Stimulated activated CD4-positive, alpha-beta T cell treated with anti-CD3 and anti-CD28 coated beads, Interleukin-1b, Interleukin-23, amount 100 ng/mL, for 1 hour (primary cell): ENCODE measurements at places on chromosomes 12 and 14.

DNA sequence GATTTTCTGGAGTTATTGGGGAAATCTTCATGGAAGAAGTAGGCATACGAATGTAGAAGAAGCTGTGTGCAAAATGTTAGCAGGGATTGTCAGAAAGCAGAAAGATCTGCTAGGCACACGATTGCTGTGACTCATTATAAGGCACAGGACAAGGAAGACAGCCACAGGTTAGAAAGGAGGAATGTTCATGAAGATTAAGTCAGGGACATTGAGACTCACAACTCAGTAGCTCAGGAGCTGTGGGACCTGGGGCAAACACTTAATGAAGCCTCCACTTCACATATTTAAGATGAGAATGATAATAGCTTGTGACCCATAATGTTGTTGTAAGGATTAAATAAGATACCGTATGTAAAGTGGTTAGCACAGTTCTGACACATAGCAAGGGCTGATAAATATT lies 26.6 kb upstream of the RTRAF start:
- no peak for DNase-seq

DNA sequence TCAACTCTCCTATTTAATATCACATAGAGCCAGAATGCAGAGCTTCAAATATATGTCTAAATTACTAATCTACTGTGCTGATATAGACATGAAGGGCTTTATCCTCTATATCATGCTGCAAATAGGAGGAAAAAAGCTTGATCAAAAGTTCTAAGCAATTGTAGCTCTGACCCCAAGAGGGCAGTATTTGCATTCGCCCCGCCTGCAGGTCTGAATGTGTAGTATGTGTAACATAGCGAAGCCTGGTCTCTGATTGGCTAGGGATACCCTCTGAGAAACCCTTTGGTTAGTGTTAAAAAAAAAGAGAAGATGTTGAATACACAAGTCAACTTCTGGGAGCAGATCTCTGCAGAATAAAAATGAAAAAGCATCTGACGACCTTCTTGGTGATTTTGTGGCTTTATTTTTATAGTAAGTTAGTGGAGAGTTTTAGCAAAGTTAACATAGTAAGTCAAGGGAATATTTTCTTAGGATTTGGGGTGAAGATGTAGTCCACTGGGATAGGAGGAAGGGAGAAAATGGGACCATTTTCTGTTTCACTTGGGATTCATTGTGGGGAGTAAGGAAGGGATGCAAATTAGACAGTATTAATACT lies 151.6 kb upstream of the OR4E1 start:
- no peak for DNase-seq

DNA sequence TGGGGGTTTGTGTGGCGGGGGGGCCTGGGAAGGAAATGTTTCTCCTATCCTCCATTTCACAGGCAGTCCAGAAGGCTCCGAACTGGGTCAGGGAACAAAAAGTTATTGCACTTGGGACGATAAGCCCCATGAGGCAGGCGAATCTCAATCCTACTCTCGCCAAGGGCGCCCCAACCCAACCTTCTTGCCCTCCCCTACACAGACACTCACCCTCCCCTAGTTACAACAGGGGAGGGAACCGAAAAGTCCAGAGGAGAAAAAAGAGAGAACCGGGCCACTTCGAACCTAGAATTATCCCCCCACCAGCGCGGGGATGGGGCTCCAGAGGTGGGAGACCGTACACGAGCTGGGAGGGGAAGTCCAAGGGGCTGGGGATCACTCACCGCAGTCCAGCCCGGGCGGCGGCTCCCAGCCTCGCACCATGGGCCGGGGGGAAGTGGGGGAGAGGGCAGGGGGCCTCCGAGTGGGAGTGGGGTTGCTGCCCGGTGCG lies 357 bp downstream of the HOMEZ start:
- DNase-seq: no peak

- no peak for DNase-seq
These were observed 86.4 kb downstream of the EML1 start for GRCh38 chr14:99879401-99880295.

DNA sequence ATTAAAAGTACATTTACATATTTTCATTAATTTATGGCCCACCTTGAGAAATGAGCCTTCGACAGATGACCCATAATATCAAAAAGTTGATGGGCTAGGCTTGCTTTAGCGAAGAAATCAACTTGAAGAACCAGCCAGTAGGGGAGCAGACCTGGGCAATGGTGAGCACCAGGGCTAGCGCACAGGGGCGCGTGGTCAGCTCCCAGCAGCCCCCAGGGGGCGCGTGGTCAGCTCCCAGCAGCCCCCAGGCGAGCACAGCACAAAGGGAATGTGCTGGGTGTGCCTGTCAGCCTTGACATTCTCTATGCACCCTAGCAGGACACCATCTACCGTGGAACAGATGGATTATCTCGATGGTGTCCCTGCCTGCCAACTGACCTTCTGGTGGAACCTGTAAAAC lies 15.3 kb upstream of the SOX5 start:
- DNase-seq: no peak

DNA sequence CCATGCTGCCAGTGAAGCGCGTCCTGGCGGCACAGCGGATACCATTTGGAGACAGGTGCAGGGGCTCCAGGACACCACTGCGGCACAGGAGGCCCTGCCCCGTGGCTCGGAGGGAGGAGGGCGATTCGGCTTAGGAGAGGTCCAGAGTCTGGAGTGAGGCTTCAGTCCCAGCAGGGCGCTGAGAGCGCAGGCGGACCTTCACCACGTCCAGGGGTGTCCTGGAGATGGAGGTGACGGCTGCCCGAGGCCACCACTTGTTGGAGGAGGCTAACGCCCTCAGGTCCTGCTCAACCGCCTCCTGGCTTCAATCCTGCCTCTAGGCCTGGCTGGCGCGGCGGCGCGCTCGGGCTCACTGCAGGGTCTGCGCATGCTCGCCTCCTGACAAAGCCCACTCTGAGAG lies 45.7 kb downstream of the EIF2S3B start:
- DNase-seq: no peak

DNA sequence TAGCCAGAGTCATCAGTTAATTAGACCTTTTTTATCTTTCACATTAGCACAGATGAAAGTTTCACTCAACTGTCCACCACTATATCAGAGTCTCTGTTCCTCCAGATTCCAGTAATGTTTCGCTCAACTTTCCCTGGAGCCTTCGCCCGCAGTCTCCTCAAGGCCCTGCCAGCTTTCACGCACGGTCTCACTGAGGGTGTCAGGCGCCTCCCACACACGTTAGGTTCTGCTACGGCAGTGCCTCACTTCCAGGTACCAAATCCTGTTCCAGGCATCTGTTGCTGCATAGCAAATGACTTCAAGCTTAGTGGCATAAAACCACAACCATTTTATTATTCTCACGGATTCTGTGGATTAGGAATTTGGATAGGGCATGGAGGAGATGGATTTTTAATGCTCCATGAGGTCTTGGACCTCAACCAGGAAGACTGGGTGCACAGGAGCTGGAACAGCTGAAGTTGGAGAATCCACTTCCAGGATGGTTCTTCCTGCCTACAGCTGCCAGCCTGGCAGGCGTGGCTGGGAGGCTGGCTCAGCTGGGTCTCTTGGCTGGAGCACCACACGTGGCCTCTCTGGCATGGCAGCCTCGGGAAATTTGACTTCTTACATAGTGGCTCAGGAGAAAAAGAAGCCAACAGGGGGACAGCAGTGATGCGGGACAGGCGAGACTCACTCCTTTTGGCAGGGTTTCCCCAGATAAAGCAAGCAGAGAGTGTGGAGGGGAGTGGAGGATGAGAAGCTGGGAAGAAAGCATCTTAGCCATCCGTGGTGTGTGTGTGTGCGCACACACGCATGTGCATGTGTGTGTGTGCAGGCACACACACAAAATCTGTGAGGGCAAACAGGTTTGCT lies 21.3 kb upstream of the BCDIN3D start:
- DNase-seq: no peak
